ENCODE measurements at places on chromosomes 1 and 21. TPM values are rescaled to one million over a fixed set of nuclear protein-coding genes. Genes with fewer than 3 reads are reported as not detected.

LCE2A gene
- not detected for total RNA-seq

CAMK1G gene
- 0.11 TPM for total RNA-seq

DNA sequence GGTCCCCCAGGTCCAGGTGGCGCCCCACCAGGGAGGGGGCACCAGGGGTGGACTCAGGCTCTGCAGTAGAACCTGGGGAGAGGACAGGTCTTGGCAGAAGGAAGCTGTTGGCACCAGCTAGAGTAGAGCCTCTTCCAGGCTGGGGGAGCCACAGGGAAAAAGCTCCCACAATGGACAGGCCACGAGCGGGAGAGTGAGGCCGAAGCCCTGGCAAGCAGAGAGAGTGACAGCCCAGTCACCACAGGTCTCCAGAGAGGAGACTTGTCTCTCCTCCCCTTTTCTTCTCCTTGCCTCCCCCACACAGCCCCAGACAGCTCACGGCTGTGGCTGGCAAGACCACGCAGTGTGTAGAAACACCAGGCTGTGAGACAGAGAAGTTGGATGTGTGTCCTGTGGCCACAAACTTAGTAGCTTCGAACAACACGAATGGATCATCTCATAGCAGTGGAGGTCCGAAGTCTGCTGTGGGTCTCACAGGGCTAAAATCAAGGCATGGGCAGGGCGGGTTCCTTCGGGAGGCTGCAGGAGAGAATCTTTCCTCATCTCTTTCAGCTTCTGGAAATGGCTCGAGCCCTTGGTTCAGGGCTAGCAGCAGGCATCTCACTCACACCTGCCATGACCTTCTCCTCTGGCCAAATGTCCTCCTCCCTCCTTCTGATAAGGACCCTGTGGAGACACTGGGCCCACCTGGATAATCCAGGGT lies 3.3 kb downstream of the KRTAP12-4 start:
- H3K27ac ChIP-seq, result no peak overlapping the region
- H3K4me3 ChIP-seq, result no peak overlapping the region
- no peaks in the 10 kb centered on the region for H3K4me1 ChIP-seq
- H3K27me3 ChIP-seq, result no peaks in the 10 kb centered on the region

WNT3A gene
- not detected for total RNA-seq

- no peaks in the 10 kb centered on the region for H3K36me3 ChIP-seq
- H3K27ac ChIP-seq, result peak overlapping the region; percentile 86
- H3K4me1 ChIP-seq, result peaks cover 54% of the 10 kb centered on the region
Measured at GRCh38 chr1:204285436-204286305, 71.9 kb upstream of the GOLT1A start.

DNA sequence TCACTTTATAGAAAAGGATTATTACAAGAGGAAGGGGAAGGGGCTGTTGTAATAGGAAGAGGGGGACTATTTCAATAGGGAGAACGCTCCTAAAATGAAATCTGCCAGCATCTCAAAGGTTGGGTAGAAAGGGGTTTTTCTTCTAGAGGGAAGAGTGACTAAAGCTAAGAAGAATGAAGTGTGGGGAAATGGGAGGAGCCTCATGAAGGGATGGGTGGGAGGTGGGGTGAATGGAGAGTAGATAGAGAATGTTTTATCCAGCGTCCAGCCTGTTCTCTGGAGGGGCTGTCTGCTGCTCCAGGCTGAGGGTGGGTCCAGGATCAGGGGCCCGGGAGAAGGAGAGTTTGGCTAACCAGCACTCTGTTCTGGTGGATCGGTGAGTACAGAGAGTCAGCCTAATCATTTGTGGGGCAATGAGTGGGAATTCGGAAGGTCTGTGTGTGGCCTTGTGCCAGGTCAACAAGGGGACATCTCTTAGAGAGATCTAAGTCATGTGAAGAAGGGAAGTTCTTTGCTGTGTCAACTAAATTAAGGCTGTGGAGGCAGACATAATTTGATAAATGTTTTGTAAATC lies 25.2 kb downstream of the VN1R5 start:
- no peaks in the 10 kb centered on the region for H3K4me1 ChIP-seq
- no peak overlapping the region for H3K27ac ChIP-seq
- H3K36me3 ChIP-seq, result no peaks in the 10 kb centered on the region
- H3K4me3 ChIP-seq, result no peak overlapping the region
- DNase-seq, result no peak

DNA sequence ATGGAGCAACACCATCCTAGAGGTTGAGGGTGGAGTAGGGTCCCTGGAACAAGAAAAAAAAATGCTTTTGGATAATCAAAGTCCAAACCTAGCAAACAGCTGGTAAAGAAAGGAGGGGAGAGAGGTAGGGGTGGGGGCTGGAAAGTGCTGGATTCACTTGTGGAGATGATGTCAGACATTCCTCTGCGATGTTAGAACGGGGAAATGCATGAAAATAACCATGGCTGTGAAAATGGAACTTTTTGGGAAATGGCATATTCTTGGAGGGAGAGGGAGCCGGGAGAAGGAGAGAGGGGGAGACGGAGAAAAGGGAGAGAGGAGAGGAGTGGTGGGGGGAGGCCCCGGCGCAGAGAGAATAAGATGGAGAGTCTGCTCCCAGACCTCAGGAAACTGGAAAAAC lies 53.6 kb downstream of the OLFML2B start:
- no peak overlapping the region for H3K4me3 ChIP-seq
- H3K27me3 ChIP-seq, result no peaks in the 10 kb centered on the region
- H3K27ac ChIP-seq, result no peak overlapping the region
- DNase-seq, result no peak
- no peaks in the 10 kb centered on the region for H3K36me3 ChIP-seq
- H3K4me1 ChIP-seq, result peaks cover 7% of the 10 kb centered on the region

GRCh38 chr1:21326861-21327344 lies 36.6 kb upstream of the ECE1 start:
- no peaks in the 10 kb centered on the region for H3K27me3 ChIP-seq
- peak; percentile 58 for DNase-seq
- H3K27ac ChIP-seq, result no peak overlapping the region
- peaks cover 71% of the 10 kb centered on the region for H3K4me1 ChIP-seq
- no peaks in the 10 kb centered on the region for H3K36me3 ChIP-seq
